Vagina (tissue), 2 donors: ENCODE measurements at places on chromosomes 4 and X.

DNA sequence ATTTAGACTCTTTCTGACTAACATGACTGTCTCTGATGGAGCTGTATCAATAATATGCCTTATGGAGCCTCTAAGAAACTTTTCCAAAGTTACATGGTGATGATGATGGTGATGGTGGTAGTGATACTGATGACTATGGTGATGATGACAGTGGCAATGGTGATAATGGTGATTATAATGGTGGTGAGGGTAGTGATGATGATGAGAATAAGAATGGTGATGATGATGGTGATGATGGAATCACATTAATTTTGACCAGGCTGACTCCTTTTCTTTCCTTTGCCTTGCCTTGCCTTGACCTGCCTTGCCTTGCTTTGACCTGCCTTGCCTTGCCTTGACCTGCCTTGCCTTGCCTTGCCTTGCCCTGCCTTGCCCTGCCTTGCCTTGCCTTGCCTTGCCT lies 31.7 kb upstream of the AREG start:
- no peaks in the 10 kb centered on the region for H3K4me1 ChIP-seq
- no peaks in the 10 kb centered on the region for H3K36me3 ChIP-seq
- DNase-seq = no peak
- no peak overlapping the region for H3K27ac ChIP-seq
- no peak overlapping the region for H3K4me3 ChIP-seq

GRCh38 chrX:150503898-150504219 lies 64.6 kb upstream of the MTM1 start:
- H3K36me3 ChIP-seq = no peaks in the 10 kb centered on the region
- no peak overlapping the region for H3K4me3 ChIP-seq
- peaks cover 14% of the 10 kb centered on the region for H3K4me1 ChIP-seq
- DNase-seq = no peak

DNA sequence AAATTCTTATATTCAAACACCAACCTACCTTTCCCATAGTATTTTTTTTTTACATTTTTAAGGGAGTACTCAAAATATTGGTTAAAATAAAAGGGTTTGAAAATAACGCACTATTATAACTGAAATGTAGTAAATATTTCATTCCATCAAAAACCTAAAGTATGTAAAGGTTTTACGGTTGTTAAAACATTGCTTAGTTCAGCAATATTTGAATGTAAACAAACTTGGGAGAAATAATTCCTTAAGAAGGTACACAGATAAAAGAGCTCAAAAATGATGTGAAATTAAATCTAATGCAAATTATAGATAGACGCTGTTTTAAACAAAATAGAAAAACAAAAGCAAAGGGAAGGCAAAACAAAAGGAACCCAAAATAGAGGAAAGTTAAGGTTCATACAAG lies 1476.9 kb downstream of the PCDH18 start:
- H3K4me1 ChIP-seq = no peaks in the 10 kb centered on the region
- H3K27me3 ChIP-seq = no peaks in the 10 kb centered on the region
- no peak overlapping the region for H3K27ac ChIP-seq
- DNase-seq = no peak
- no peak overlapping the region for H3K4me3 ChIP-seq

- peaks cover 6% of the 10 kb centered on the region for H3K36me3 ChIP-seq
- H3K27ac ChIP-seq = no peak overlapping the region
- DNase-seq = no peak
- no peak overlapping the region for H3K4me3 ChIP-seq
Observed at GRCh38 chrX:150649096-150649870, 43.9 kb upstream of the MTMR1 start.

- no peak overlapping the region for H3K27ac ChIP-seq
- H3K27me3 ChIP-seq = no peaks in the 10 kb centered on the region
Observed at GRCh38 chr4:107562316-107562715, 157.7 kb downstream of the PAPSS1 start.

GRCh38 chr4:786074-786741 lies 39.7 kb downstream of the CPLX1 start:
- H3K4me1 ChIP-seq = peaks cover 39% of the 10 kb centered on the region
- H3K27ac ChIP-seq = peak overlapping the region; percentile 24
- DNase-seq = no peak
- no peaks in the 10 kb centered on the region for H3K36me3 ChIP-seq
- peaks cover 7% of the 10 kb centered on the region for H3K27me3 ChIP-seq

GRCh38 chr4:110245577-110245976 lies 47.2 kb upstream of the ELOVL6 start:
- no peaks in the 10 kb centered on the region for H3K4me1 ChIP-seq
- DNase-seq = no peak
- no peaks in the 10 kb centered on the region for H3K27me3 ChIP-seq
- no peak overlapping the region for H3K4me3 ChIP-seq

DNA sequence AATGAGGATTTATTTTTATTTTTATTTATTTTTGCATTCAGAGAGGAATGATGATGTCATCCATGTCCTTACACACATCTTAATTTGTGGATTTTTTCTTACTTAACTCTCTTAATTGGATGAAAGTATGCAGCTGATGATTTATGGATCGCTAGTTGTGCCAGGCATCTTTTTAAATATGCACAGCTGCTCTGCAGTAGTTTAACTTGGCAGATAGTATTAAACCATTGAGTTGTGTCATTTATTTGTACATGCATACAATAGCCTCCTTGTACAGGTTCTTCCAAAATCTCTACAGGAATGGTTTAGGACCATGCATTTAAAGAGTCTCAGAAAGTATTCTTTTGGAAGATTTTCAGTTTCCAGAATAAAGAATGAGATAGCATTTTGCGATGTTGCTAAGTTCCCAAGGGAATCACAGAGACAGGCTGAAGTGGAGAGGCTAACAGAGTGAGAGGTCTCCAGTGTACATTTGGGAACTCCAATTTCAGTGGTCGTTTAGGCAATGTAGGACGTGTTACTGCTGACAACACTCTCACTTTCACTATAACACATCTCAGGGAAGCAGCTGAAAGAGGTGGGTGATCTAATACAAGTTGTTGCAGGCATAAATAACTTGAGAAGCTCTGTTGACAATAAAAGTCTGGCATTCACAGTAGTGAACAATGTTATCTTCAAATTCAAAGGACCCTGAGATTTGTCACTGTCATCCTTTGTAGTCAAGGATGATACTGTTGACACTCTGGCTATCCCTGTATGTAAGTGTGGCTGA lies 49.9 kb upstream of the SCRG1 start:
- no peak overlapping the region for H3K27ac ChIP-seq
- no peak overlapping the region for H3K4me3 ChIP-seq
- DNase-seq = no peak
- H3K4me1 ChIP-seq = peaks cover 18% of the 10 kb centered on the region

DNA sequence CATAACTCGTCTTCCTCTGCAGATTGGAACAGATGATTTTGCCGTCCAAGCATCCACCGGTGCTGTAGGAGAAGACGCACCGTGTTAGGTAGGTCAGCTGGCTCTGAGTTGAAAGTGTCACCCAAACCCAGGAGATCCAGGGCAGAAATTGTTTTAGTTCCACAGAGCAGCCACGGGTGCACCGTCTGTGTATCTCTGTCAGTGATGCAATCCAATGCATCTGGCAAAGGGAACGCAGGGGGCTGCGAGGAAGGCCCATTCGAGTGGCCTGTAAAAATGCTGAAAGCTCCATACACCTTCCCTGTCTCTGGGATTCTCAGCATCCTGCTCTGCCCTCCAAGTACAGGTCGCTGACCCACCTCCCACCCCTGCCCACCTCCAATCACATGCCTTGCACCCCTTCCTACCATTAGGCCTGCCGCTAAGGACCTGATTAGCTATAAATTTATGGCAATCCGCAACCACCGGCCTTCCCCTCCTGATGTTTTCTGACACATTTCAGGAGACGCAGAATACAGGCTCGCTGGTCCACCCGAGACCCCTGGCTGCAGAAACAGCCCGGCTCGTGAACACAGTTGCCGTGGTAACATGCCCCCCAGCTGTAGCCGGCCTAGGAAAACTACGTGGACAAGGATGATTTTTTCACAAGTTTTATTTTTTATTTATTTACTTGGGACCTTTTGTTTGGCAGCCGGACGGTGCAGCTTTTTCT lies 39.7 kb upstream of the SHOX start:
- H3K27ac ChIP-seq = no peak overlapping the region
- no peaks in the 10 kb centered on the region for H3K4me1 ChIP-seq
- H3K27me3 ChIP-seq = no peaks in the 10 kb centered on the region

DNA sequence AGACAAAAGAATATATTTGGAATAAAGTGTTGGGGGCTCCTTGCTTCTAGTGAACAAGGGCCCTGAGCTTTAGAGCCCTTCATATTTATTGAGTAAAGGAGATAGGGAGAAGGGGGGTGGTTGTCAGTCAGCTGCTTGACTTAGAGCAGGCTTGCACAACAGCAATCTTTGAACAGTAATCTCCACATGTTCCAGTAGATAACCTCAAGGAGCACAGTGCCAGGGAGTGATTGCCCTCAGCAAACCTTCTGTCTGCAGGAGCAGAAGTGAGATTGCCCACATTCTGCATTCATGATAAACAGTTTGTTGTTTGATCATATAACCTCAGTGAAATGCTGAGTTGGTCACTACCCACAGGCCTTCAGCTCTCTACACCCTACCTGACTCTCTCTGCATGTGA lies 205.8 kb upstream of the CXCL13 start:
- no peak overlapping the region for H3K27ac ChIP-seq
- no peak overlapping the region for H3K4me3 ChIP-seq
- H3K27me3 ChIP-seq = no peaks in the 10 kb centered on the region
- no peaks in the 10 kb centered on the region for H3K4me1 ChIP-seq
- DNase-seq = no peak

- DNase-seq = no peak
- no peak overlapping the region for H3K27ac ChIP-seq
Observed at GRCh38 chr4:37715889-37716402, 29.8 kb upstream of the RELL1 start.
